ENCODE measurements at places on chromosomes 6 and 20.

GRCh38 chr6:144352331-144352730 is 67.2 kb downstream of the UTRN start:
- DNase-seq: no peak

DNA sequence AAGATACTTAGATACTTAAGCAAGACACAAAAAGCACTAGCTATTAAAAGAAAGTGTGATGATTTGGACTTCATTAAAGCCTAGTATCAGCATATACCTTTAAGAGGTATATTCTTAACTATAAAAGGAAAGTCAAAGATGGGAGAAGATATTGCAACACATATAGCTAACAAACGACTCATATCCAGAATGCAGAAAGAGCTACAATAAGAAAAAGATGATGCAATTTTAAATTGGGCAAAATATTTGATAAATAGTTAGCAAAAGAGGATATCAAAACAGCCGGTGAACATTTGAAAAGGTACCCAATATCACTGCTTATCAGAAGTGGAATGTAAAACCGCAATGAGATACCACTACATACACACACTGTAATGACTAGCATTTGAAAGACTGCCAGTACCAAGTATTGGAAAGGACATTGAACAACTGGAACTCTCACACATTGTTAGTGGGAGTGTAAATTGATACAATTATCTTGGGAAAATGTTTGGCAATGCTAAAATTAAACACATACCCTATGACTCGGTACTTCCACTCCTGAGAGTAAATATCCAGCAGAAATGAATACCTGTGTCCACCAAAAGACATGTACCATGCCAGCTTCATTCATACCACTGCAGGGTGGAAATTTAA is 25.7 kb downstream of the MUC22 start:
- DNase-seq: peak; percentile 37

DNA sequence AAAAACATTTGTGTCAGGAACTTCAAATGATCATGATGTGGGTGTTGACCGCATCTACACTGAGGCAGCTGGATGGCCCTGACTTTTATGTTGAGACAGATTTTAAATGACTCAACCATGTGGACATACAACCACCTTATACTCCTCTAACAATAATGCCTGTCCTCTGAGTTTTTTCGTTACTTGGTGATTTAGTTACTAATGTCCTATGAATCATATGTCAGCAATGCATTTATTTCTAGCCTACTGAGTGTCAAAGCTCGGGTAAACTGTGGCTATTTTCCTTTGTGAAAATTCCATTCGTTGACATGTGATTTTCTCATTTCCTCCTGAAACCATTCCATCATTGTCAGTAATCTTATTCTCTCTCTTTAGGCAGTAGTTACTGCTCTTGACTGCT is 38.9 kb upstream of the NKX2-4 start:
- DNase-seq: peak; percentile 84

DNA sequence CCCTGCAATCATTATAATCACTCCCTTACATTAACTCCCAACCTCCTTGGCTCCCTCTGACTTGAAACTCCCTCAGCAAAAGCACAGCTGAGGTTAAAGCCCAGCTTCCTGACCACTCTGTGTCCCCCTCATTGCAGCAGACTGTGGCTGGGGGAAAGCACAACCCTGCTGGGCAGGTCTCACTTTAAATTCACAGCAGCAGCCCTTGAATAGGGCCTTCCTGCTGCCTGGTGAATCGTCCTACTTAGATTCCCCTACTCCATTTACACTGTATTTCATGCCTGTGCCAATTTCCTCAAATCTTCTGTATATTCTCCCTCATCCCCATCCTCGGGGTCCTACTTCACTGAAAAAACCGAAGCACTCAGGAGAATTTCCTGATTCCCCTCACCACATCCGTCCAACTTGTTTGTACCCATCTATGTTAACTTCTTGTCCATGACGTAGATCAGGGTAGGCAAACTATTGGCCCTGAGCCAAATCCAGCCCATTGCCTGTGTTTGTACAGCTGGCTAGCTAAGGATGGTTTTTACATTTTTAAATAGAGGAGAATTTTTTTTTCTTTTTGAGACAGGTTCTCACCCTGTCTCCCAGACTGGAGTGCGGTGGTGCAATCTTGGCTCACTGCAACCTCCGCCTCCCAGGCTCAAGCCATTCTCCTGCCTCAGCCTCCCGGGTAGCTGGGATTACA is 31.5 kb upstream of the GCM1 start:
- no peak for DNase-seq

DNA sequence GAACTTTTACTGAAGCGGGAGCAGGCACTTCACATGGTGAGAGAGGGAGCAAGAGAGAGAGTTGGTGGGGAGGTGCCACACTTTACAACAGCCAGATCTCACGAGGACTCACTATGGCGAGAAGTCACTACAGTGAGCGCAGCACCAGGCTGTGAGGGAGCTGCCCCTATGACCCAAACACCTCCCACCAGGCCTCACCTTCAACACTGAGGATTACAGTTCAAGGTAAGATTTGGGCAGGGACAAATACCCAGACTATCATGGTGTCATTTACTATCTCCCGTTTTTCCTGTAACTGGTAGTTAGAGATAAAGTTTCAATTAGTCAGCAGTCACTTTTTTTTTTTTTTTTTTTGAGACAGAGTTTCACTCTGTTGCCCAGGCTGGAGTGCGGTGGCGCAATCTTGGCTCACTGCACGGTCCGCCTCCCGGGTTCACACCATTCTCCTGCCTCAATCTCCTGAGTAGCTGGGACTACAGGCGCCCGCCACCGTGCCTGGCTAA is 7.8 kb downstream of the RBCK1 start:
- DNase-seq: no peak

- no peak for DNase-seq
Observed at GRCh38 chr20:24971376-24972101, 21.0 kb downstream of the APMAP start.

DNA sequence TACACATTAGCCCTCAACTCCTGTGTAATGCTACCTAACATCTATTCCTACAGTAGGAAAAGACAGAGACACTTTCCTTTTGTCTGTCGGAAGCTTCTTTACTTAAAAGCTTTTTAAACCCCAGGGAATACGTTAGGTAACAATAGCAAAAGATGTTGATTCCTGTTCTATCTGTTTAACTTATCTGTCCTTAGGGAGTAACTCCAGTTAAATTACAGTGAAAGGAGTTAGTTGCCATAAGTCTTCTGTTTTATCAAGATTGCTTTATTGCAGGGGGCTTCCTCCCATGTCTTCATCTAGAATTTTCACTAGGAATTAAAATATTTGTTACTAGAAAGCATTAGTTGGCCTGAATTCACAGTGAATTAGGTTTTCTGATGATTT is 26.2 kb downstream of the TOP1 start:
- no peak for DNase-seq

DNA sequence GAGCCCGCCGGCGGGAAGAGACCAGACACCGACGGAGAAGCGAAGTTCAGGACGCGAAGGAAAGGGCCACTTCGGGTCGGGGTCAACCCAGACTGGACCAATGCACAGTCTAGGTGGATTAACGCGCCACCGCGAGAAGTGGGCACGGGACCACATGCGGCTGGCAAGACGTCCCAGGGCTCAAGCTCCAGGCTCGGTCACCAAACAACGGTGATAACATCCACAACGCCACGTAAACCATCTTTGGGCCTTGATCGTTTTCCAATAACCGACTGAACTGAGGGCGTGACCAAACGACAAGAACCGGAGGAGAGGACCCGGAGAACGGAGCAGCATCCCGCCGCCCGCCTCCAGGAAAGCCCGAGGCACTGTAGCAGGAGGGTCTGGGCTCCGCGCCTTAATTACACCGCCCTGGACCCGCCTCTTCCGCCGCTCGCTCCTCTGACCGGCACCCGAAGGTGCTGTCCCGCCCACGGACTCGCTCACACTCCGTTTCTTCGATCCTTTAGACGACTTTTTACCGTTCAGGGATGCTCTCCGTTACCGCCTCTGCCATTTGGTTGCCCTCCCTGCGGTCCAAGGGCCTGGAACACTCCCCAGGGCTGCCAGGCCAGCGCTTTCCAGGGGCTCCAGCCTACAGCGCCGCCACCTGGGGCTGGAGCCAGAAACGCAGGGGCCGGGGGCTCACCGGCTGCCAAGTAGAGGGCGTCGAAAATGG is 44.1 kb downstream of the DPPA5 start:
- peak; percentile 69 for DNase-seq

DNA sequence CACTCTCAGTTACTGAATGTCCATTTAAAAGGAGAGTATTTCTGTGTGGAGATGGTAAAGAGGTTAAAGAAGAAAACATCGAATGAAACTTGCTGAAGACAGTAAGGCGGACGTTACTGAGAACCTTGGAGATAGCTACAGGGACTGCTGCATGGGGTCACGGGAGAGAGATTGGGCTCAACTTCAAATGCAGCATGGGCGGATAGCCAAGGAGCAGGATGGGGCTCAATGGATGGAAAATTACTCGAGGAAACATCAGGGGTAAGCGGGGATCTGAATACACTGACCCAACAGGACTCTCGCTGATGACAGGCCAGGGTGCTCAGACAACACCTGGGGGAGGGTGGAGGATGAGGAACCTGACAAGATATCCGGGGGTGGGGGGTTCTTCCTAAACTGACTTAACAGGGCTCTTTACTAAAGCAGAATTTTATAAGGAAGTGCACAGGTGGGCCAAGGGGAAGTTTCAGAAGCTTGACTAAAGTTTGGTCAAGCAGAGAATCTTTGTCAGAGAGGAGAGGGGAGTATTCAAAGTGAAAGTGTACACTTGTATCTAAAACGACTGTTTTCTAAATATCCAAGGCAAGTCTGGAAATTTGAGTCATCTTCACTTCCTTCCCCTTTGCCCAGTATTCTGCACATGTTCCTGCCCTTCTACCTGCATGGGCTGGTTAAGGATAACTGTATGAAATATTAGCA is 22.8 kb downstream of the ECT2L start:
- no peak for DNase-seq

- DNase-seq: no peak
Observed at GRCh38 chr6:115001731-115002350, 659.0 kb upstream of the HS3ST5 start.

- DNase-seq: peak; percentile 13
Observed at GRCh38 chr6:127520066-127520465, 931 bp upstream of the MTCL3 start.

- DNase-seq: no peak
Observed at GRCh38 chr20:2353231-2353630, 27.5 kb upstream of the TGM6 start.

DNA sequence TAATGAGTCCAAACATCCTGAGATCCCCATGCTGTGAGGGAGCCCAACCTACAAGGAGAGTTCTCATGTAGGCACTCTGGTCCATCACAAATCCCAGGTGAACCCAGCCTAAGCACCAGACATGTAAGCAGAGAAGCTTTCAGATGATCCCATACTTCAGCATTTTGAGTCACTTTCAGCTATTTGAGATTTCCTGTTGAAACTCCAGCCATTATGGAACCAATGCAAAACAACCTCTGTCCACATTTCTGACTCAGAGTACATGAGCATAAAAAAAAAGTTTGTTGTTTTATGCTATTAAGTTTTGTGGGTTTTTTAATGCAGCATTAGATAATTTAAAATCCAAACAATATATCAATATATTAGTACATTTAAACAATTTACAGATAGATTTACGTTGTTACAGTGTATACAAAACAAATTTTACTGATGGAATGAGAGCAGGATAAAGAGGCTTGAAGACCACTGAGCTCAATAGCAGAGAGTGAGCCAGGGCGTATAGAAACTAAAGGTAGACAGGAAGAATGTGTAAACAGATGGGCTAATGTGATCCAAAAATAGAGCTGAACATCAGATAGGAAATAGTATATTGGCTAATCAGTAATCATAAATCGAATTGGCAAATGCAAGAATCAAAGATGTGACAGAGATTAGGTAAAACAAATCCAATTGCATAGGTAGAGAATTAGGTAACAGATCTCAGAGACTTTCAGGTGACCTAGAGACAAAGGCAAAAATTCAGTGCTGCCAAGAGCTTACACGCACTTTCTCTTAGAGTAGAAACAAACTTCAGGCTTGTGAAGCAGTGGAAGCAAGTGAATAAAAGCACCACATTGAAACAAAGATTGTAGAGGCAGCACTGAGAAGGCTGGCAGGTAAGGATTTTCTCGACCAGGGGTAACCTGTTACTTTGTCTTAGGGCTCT is 36.2 kb upstream of the PLCB1 start:
- peak; percentile 46 for DNase-seq

GRCh38 chr6:89118931-89119330 is 1.1 kb upstream of the SRSF12 start:
- no peak for DNase-seq

GRCh38 chr6:5214570-5215052 is 46.1 kb downstream of the LYRM4 start:
- DNase-seq: peak; percentile 75

- no peak for DNase-seq
Observed at GRCh38 chr6:170451762-170452651, 101.1 kb downstream of the PSMB1 start.

DNA sequence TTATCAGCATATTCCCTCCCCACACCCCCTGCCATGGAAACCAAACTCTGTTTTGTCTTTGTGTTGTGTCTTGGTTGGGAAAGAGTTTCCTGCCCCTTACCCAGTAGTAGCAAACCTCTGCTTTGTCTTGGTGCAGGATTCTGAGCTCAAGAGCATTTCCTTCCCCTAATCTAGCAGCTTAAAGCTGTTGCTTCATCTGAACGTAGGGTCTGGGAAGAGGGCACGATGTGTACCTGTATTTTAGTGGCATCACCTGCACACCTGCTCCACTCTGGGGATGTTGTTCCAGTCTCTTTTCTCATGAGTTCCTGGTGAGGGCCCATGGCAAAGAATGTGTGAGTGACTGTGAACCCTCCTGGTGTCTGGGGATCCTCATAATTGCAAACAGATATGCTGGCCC is 164.7 kb downstream of the SCP2D1 start:
- DNase-seq: no peak

GRCh38 chr20:16898433-16898832 is 150.3 kb downstream of the OTOR start:
- DNase-seq: peak; percentile 21

DNA sequence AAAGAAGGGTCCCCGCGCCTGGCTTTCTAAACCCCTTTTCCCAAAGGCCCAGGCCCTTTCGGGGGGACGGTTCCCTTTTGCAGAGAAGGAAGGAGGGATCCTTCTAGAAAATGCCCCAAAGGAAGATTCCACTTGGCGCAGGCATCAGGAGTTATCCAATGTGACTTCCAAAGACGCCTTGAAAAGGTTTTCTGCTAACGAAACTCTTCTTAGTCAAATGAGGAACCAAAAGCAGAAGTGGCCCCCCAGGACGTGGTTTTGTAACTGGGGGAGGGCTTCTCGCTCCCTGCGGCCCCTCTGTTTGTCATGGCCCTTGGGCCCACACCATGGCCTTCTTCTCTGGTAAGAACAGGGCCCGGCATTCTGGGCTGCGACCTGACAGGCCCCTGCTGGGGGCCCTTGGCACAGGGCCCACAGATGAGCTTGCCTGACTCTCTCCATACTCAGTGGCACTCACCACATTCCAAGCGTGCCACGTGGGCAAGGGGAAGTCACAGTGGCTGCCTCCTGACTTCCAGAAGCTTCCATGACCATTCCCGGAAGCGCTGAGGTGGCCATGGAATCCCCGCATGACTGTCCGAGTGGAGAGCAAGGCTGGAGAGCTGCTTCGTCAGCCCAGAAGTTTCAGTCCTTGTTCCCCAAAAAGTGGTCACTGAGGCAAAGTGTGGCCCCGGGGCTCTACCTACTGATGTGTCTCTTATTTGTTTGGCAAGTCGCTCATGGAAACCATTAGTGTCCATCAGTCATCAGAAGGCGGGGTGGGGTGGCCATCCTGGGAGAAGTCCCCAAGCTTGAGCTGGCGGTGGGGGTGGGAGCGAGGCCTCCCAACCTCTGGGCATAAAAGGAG is 834 bp upstream of the CTSZ start:
- no peak for DNase-seq
